ENCODE measurements at places on chromosomes 7 and 10. TPM values are rescaled to one million over a fixed set of nuclear protein-coding genes. Genes with fewer than 3 reads are reported as not detected.

GRCh38 chr7:33190688-33191304 lies 61.4 kb downstream of the BBS9 start:
- DNase-seq: no peak

GRCh38 chr10:110360857-110361474 lies 56.2 kb upstream of the SMNDC1 start:
- DNase-seq: no peak

GRCh38 chr10:109838592-109839244 lies 84.6 kb downstream of the XPNPEP1 start:
- DNase-seq: no peak

GRCh38 chr10:117439243-117439912 lies 64.1 kb upstream of the PDZD8 start:
- no peak for DNase-seq

- no peak for DNase-seq
Observed at GRCh38 chr7:80216996-80217842, 82.6 kb downstream of the GNAI1 start.

- DNase-seq: no peak
Observed at GRCh38 chr10:97312897-97313296, 6.2 kb upstream of the FRAT1 start.

OR2A1 gene
- total RNA-seq: not detected

- DNase-seq: peak; percentile 85
Observed at GRCh38 chr10:102644646-102645387, 538 bp downstream of the TRIM8 start.

FRA10AC1 gene
- total RNA-seq: 11.8 TPM

DNA sequence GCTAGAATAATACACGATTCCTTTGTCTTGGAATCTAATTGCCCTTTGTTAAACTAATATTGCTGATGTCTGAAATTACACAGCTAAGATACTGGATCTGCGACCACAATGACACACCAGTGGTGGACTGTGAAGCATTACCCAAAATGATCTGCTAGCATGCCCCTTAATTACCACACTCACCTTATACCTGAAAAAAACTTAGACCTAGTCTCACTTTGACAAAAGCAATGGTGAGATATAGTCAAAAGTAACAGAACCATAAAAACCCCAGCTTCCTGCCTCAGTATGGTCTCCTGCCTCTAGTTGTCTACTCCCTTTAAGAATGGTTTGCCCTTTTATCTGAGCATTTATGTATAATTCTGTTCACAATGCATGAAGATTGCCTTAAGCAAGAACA lies 20.8 kb upstream of the ERVW-1 start:
- no peak for DNase-seq

SPDYE1 gene
- not detected for total RNA-seq

Measured in type B pancreatic cell (in vitro differentiated cells).